Peyer's patch (tissue), 4 donors: ENCODE measurements at places on chromosomes 6 and 20. TPM values are rescaled to one million over a fixed set of nuclear protein-coding genes. Genes with fewer than 3 reads are reported as not detected.

The NKAPL gene
- total RNA-seq: not detected

The NKX2-2 gene
- total RNA-seq: 2.5 TPM

The DLL1 gene
- 25.9 TPM for total RNA-seq

The MYO6 gene
- 87.1 TPM for total RNA-seq

The PLAGL2 gene
- 27.0 TPM for total RNA-seq

The MANEA gene
- 8.4 TPM for total RNA-seq

The NKAIN4 gene
- total RNA-seq: not detected

The POPDC3 gene
- total RNA-seq: not detected

The PTCRA gene
- total RNA-seq: not detected

The PRRT1 gene
- 3.8 TPM for total RNA-seq

The SNTA1 gene
- total RNA-seq: 15.0 TPM

The OLIG3 gene
- not detected for total RNA-seq

The OR12D3 gene
- total RNA-seq: not detected

The R3HDML gene
- not detected for total RNA-seq

The MYBL2 gene
- 1.5 TPM for total RNA-seq

The OPN5 gene
- total RNA-seq: not detected

The KIAA1755 gene
- 3.2 TPM for total RNA-seq

The SNPH gene
- 3.5 TPM for total RNA-seq

The RTN4IP1 gene
- total RNA-seq: 5.3 TPM

The DYNLT2 gene
- 3.9 TPM for total RNA-seq

The NMBR gene
- total RNA-seq: not detected

The CD93 gene
- total RNA-seq: 10.7 TPM

The PTGIS gene
- total RNA-seq: 9.5 TPM

The NR2E1 gene
- total RNA-seq: not detected

The TINAG gene
- 2.5 TPM for total RNA-seq

The FNDC1 gene
- total RNA-seq: not detected

The MCCD1 gene
- not detected for total RNA-seq

The LST1 gene
- total RNA-seq: not detected

The ATF6B gene
- 171 TPM for total RNA-seq

The CCN6 gene
- not detected for total RNA-seq

The SPATA2 gene
- total RNA-seq: 19.8 TPM

The RREB1 gene
- 115 TPM for total RNA-seq

The TAGAP gene
- 18.2 TPM for total RNA-seq

The WFDC10B gene
- not detected for total RNA-seq

The TPBG gene
- 9.1 TPM for total RNA-seq
